AG08396 (cell line): ENCODE measurements at places on chromosomes 5 and 9.

DNA sequence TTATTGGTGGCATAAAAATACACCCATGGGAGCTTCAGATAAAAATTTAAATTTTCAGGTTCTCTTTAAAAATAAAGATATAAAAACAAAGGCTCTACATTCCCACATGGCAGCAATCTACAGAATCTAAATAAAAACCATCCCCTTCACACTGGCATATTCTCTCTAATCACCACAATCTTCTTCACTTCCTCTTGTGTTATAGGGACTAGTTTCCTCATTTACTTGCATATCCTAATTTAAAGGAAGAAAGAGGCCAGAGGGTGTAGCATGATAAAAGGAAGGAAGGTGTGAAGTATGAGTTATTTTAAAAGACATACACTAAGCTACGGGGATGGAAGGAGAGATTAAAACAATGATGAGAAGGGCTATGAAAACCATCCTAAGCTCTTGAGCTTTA lies 390.5 kb downstream of the ZNF608 start:
- DNase-seq, result no peak

- no peak for DNase-seq
Measured at GRCh38 chr9:128340691-128341434, 536 bp downstream of the SLC27A4 start.

GRCh38 chr5:153079396-153079795 lies 411.1 kb upstream of the GRIA1 start:
- DNase-seq, result no peak

GRCh38 chr9:107740088-107740980 lies 250.8 kb upstream of the KLF4 start:
- DNase-seq, result no peak

- no peak for DNase-seq
Measured at GRCh38 chr5:115685490-115685889, 59.7 kb upstream of the TMED7 start.

GRCh38 chr5:176596689-176597416 lies 13.1 kb downstream of the GPRIN1 start:
- peak; percentile 50 for DNase-seq

GRCh38 chr5:134459010-134459403 lies 47.3 kb upstream of the CDKN2AIPNL start:
- DNase-seq, result no peak

GRCh38 chr5:175513297-175513696 lies 34.9 kb downstream of the SFXN1 start:
- no peak for DNase-seq

DNA sequence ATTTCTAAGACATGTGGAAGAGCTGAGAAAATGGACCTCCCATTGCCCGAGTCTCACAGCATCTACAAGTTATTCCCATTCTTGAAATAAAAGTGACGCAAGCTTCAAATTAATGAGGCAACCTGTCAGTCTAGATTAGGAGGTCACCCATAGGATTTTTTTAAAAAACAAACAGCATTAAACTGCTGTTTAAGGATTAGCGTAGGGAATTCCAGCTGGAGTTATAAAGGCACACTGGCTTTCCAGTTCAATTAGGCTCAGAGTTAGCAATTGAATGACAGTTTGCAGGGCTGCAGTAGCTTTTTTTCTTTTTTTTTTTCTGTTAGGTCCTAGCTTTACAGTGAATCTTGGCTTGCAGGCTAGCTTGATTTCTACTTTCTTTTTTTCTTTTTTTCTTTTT lies 16.2 kb downstream of the PRKACG start:
- DNase-seq, result no peak

- DNase-seq, result no peak
Measured at GRCh38 chr9:70600506-70600905, 186.0 kb upstream of the KLF9 start.

GRCh38 chr5:176491101-176491502 lies 42.9 kb downstream of the FAF2 start:
- no peak for DNase-seq

GRCh38 chr9:101468116-101468515 lies 32.5 kb upstream of the ALDOB start:
- no peak for DNase-seq

DNA sequence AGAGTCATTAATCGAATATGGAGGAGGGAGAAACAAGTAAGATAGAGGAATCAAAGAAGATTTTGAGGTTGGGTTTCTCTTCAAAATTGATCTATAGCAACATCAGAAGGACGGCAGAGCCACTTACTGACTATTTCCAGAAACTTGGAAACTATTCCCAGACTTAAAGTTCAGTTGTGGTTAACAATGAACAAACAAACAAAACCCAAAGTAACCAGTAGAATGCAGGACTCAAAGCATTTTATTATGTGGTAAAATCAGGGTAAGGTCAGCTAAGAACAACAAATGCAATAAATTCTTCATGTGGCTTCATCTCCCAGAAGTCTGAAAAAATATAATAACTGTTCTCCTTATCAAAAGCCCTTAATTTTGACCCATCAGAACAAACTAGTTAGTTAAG lies 54.9 kb upstream of the OSMR start:
- DNase-seq, result no peak

DNA sequence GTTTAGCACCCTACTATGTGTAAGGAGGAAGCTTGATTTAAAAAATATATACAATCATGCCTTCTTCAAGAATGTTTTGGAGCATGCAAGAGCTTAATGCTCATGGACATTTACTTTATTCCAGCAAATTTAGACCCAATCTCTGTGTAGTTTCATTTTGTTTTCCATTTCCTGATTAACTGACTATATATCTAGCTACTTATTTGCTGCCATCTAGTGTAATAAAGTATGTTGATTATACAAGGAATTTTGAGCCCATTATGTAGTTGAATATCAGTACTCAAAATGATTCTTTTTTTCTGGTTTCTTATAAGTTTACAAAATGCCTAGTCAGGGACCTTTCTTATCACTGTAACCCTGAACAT lies 100.0 kb upstream of the CCDC152 start:
- DNase-seq, result no peak

GRCh38 chr5:62585751-62586150 lies 7.1 kb downstream of the LRRC70 start:
- no peak for DNase-seq

- DNase-seq, result no peak
Measured at GRCh38 chr9:115462623-115463022, 344.7 kb upstream of the TNC start.

- DNase-seq, result no peak
Measured at GRCh38 chr9:122307061-122307460, 42.4 kb downstream of the MRRF start.

DNA sequence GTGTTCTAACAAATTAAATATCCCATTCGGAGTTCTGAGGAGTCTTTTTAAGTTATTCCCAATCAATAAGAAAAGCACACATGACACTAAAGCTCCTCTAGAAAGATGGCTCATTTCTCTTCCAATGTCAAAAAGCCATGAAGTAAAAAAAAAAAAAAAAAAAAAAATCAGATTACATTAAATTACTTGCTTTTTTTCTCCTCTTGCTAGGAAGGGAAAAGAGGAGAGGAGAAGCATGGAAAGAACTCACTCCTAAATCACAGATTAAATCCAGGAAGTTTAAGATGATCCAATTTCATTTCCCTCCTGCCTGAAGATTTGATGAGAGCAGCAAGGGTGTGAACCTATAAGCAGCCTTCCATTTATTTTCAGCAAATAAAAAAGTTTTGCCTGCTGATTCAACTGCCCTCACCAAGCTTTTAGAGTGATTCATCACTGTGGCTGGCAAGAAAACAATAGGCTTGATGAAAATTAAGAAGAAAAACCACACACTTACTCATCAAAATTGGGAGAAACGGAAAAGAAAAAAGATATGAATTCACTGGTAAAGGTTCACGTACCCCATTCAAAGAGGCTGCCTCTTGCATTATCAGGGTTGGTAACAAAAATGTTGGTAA lies 19.7 kb downstream of the MYO10 start:
- DNase-seq, result peak; percentile 61

DNA sequence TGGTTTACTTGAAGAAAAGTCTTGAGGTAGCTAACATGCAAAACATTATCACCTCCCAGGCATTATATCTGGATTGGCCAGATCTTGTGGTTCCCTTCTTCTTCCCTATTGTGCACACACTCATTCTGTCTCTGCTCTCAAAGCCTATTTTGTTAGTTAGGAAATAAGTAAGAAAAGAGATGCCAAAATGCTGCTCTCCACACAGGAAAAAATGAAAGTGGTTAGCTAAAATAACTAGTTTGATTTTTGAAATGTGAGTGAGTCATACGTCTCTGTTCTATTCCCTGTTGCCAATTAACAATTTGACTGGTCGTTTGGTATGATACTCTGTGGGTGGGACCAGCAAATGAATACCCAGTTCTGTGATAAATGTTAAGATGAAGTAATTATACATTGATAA lies 28.1 kb downstream of the LMNB1 start:
- DNase-seq, result peak; percentile 33

GRCh38 chr5:164115420-164115819 lies 610.0 kb downstream of the MAT2B start:
- DNase-seq, result no peak

DNA sequence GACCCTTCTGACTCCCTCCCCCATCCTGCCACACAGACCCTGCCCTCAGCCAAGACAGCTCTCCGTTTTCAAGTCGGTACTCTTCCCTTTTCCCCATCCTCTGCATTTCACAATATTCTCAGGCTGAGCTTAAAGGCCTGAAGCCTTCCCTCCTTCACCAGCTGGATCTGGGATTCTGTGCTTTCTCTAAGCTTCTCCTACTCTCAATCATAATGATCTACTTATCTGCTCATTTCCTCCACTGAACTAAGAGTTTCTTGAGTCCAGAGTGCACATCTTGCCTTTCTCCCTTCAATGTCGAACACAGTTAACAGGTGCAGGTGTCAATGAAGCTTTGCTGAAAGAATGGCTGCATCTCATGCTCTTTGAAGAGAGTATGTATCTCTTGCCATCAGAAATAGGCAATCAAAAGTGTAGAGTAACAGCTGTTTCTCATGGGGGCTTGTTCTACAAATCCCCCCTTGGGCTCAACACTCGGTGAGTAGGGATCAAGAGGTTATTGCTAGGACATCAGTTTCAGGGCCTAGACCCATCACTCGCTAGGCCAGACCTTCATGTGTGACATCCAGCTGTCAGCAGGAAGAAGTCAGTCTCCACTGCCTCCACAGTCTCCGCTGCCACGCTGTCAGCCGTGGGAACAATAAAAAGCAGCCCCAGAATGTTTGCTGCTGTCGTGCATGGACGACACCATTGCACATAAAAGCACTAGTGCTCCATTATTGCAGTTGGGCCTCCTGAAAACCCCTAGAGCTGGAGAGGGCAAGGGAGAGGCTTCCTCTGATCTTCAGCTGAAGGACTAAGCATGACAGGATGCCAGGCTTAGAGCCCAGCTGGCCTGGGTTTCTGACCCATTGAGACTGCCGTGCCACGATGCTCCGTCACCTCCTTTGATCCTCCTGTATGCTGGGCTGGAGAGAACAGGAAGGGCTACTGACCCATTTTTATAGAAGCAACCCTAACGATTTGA lies 23.7 kb downstream of the TRAF1 start:
- no peak for DNase-seq

- DNase-seq, result no peak
Measured at GRCh38 chr9:93549611-93550010, 26.8 kb upstream of the PHF2 start.

GRCh38 chr9:136700959-136701667 lies 11.3 kb upstream of the DIPK1B start:
- no peak for DNase-seq

DNA sequence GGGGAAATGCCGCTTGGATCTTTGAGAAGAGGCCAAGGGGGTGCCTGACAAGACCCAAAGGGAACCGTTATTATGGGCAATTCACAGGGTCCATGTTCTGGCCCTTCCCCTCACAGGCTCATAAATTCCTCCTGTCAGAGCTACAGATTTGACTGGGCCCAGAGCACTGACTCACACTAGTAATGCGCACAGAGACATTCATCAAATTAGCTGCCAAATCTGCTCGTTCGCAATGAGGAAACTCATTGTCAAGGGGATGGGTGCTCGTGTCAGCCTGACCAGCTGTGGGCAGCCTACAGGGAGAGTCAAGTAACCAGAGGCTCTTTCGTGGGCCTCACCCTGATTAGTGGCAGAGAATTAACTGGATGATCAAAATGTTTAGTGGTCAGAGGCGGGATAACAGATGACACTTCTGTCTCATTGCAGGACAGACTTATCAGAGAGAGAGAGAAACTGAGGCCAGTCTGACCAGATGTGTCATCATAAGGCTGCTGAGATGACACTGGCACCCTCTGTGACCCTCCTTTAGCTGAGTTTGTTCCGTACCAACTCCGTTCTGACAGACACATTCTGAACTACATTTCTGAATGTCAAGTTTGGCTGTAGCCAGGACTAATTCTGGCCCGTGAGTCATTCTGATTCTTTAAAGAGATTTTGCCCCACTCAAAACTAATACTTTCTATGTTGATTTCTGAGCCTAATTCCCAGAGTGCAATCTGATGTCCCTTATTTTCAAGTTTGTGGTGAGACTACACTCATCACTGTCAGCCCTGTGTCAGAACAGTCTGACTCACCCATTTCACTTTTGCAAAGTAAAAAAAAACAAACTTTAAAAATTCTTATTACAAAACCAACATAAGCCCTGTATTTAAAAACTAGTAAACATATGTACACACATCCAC lies 377.1 kb downstream of the ACTL7B start:
- DNase-seq, result peak; percentile 48

DNA sequence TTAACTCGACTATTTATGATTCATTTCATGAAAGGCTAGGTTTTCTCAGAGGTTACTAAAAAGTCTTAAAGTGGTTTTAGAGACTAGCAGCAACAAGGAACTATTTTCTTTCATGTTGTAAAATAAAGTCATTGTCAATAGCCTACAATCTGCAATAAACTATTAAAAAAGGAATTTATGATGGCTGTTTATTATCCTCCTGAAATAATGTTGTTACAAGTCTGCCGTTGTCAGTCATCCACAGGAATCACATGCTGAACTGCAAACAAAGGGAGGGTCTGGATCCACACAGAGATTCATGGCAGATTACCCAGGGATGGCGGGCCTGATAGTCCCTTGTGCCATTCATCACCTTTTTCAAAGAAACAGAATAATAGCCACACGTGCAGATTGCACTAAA lies 49.2 kb downstream of the TMEM174 start:
- no peak for DNase-seq
